GM12891 (cell line): ENCODE measurements at places on chromosomes 7 and 10.

DNA sequence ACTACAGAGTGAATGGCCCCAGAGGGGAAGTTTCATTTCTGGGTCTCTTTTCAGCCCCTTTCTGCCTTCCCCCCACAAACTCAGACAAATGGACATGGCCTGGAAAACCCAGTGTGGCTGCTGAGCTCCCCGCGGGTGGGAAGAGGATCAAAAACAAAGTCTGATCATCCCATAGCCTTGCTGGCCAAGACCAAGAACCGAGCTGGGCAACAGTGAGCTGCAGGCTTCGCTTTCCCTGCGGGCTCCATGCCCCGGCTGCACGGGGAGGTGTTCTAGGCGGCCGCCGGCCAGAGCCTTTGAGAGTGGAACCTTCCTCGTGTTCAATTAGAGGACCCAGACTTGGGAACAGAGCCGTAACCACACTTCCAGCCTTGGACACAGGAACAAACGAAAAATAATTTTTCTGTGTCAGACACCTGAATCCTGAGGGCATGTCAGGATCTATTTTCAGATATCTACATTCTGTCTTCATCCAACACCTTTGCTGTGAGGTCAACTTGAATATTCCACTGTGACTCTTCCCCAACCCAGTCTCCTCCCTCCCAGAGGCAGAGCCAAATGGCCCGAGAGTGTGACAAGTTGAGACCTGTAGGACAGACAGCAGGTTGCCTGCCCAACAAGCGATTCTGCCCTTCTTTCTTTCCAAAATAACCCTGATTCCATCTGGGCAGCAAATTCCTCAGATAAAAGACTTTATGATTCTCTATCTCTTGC lies 26.0 kb downstream of the WDR86 start:
- peak; percentile 15 for DNase-seq

GRCh38 chr10:102411341-102412255 lies 7.0 kb downstream of the PSD start:
- DNase-seq = no peak

GRCh38 chr10:128540128-128540762 lies 414.0 kb upstream of the MKI67 start:
- DNase-seq = peak; percentile 11

GRCh38 chr10:63757067-63757466 lies 235.9 kb downstream of the REEP3 start:
- DNase-seq = no peak

DNA sequence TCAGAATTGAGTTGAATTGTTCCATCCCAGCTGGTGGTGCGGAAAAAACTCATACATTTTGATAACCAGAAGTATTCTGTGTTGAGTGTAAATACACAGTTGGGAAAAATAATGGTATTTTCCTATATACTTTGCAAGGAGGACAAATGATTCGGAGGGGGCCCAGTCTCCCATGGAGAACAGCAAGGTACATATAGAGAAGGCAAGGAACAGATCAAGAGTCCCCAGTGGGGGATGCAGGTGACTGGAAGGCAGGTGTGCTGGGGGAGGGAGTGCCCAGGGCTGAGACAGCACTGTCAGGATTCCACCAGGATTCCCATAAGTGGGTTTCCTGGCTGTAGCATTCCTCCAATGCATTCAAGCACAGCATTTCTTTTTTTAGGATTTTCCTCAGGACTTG lies 10.8 kb upstream of the ADCY1 start:
- DNase-seq = no peak

GRCh38 chr7:42351316-42351935 lies 114.4 kb upstream of the GLI3 start:
- no peak for DNase-seq

GRCh38 chr7:142391191-142391992 lies 133.5 kb upstream of the PRSS58 start:
- no peak for DNase-seq

DNA sequence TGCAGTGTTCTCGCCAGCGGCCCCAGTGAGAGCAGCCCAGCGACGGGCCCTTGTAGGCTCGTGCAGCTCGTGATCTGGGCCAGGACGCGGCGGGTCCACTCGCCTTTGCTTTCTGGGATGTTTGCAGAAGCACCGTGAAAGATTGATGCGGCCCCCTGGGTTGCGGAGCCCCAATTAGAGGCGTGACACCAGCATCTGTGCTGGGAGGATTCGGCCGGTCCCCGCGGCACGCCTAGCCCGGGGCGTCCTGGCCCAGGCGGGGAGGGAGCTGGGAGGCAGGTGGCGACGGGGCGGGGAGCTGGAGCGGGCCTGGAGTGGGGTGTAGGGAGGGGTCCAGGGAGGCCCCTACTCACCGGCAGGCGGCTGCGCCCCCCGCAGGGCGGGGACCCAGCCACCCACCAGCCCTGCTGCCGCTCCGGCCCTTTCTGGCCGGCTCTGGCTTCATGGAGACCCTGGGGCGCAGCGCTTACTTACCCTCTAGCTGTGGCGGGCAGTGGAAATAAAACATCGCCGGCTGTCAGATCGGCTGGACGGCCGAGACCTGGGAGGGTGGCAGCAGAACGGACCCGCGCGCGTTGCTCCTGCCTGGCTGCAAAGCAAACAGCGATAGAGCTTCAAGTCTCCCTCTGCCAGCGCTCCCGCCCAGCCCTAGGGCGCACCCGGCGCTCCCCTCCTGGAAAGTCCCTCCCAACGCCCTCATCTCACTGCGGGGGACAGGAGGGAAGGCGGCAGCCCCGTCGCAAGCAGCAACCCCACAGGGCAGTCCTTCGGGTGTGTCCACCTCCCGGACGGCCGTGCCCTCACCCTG lies 752 bp downstream of the DRGX start:
- no peak for DNase-seq

DNA sequence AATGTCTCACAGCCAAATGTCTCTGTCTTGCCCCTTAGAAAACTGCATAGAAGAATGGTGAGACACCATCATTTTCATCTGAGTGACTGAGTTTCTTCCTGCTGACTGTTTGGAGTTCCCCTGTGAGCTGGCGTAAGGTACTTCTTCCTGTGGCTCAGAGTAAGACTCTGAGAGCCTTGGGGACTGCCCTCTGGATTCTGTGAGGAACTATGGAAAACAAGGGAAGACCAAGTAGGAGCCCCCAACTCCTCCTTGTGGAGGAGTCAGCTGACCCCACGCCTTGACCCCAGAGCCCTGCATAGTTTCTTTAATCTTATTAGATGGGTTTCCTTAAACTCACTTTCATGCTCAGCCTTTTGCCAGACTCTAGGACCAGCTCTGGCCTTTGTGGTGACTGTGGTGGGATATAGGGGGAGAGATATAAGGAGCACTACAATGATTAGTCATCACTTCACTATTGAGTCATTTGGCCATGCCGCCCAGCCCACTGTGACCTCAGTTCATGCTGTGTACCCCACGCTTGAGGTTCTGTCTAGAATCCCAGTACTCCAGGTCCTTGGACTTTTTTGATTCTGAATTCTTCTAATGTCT lies 51.8 kb upstream of the FAM133B start:
- DNase-seq = no peak

- no peak for DNase-seq
These were observed 30.0 kb upstream of the PRKAR2B start for GRCh38 chr7:107014387-107015023.

- DNase-seq = no peak
These were observed 4.8 kb upstream of the LFNG start for GRCh38 chr7:2514473-2515423.

- DNase-seq = peak; percentile 49
These were observed 488 bp downstream of the ARMC10 start for GRCh38 chr7:103075337-103075918.

DNA sequence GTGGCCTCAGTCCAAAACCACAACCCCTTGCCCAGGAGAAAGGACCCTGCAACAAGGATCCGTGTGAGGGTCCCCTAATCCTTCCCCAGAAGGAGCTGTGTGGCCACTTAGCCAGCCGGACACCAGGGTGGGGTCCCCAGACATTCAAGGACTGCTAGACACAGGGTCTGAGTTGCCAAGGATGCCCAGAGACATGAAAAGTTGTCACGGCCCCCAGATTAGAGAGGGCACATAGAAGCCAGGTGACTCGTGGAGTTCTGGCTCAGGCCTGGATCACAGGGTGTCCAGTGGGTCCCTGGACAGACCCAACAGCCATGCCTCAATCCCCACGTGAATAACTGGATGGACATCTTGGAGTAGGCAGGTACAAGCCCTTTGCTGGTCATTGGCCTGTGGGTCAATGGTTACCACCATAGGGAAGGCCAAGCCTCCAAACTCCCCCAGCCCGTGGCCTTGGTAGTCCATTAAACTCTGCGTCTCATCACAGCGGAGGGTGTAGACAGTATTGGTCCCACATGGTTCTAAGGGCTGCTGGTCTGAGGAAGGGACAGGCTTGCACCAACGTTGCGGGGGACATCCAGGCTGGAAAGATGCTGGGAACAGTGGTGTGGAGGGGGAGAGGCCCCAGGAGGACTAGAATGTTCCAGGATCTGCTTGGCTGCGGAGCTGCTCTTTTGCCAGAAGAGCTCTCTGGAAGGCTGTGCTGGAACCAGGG lies 205.9 kb upstream of the PPP2R2D start:
- DNase-seq = no peak

GRCh38 chr10:78283069-78283682 lies 249.5 kb downstream of the RPS24 start:
- no peak for DNase-seq

DNA sequence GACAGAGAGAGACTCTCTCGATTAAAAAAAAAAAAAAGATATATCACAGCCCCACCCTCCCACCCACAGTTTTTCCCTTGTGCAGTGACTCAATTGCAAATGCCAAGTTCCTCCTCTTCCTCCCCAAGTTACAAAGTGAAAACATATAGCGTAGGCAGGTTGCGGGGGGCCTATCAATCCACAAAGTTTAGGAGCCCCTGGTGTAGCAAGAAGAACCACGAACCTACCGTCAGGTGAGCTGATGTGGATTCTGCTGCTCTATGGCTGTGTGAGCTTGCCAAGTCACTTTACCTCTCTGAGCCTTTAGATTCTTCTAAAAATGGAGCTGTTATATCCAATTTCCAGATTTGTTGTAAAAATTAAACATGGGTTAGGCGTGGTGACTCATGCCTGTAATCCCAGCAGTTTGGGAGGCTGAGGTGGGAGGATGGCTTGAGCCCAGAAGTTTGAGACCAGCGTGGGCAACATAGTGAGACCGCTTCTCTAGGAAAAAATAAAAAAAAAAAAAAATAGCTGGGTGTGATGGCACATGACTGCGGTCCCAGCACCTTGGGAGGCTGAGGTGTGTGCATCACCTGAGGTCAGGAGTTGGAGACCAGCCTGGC lies 8.2 kb upstream of the RHBDD2 start:
- no peak for DNase-seq

GRCh38 chr7:138243430-138243829 lies 167.2 kb downstream of the AKR1D1 start:
- no peak for DNase-seq

GRCh38 chr10:18142151-18142550 lies 1.9 kb downstream of the CACNB2 start:
- DNase-seq = no peak

DNA sequence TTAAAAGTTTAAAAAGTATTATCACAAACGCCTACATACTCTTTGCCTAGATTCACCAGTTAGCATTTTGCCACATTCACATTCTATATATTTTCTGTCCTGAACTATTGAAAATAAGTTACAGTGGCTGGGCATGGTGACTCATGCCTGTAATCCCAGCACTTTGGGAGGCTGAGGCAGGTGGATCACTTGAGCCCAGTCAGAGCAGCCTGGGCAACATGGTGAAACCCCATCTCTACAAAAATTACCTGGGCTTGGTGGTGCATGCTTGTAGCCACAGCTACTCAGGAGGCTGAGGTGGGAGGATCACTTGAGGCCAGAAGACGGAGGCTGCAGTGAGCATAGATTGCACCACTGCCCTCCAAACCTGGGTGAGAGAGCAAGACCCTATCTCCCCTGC lies 5.3 kb downstream of the ARPC1A start:
- no peak for DNase-seq

DNA sequence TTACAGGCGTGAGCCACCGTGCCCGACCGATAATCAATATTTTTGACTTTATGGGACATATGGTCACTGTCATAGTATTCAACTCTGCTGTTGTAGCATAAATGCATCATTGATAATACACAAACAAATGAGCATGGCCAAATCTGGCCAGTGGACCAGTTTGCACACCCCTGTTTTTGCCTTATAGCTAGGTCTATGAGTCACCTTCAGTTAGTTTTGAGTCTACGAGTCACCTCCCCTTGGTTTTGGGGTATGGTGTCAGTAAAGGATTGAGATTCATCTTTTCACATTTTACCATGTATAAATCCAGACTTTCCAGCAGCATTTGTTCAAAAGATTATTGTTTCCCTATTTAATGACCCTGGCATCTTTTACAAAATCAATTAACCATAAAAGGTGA lies 362.5 kb upstream of the NRP1 start:
- no peak for DNase-seq

DNA sequence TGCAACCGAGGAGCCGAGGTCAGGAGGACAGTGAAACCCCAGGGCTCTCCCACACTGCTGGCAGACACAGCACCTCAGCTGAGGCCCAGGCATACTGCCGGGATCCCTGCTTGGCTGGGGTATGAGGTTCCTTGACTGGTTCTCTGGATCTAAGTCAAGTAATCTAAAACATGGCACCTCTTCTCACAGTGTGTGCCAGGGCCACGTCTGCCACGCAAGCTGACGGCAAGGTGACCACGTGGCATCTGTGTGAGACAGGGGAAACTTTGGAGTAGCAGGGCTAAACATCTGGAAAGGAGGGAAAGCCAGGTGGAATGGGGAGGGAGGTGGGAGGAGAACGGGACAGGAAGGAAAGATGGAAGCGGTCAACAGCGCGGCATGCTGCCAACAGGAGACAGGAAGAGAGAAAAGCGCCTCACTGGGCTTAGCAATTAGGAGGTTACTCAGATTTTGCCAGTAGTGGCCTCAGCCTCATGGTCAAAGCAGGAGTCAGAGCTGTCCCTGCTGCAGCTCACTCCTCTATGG lies 103.7 kb downstream of the CXCL12 start:
- no peak for DNase-seq

DNA sequence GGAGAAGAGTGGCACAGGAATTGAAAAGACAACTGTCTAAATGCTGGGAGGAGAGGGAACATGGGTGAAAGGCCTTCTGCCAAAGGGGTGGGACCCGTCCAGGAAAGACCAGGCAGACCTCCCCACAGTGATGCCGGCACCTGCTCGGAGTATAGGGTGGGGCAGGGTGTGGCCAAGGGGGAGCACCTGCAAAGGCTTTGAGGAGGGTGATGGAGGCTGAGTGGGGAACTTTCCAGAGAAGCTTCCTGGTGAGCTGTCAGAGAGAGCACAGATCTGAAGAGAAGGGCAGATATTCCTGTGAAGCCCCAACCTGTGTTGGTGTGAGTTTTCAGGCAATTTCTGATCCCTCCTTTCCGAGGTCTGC lies 263.4 kb upstream of the GRB10 start:
- no peak for DNase-seq

DNA sequence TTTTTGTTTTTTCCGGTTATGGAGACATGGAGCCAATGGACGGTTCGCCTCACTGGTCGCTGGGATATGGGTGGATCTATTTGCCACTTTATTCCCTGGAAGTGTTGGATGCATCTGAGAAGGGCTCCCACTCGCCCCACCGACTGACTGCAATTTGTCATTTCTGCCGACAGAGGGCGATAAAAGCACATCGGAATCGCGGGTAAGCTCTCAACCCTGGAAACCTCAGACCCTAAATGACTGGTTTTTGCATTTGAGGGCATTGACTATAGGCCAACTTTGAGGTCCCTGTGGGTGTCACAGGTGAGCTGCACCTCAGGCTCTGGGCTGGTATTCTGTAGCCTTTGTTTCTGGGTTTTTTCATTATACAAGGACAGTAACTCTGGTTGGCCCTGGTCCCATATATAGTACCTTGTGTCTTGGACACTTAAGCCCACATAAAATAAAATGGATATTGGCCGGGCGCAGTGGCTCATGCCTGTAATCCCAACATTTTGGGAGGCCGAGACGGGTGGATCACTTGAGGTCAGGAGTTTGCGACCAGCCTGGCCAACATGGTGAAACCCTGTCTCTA lies 11.9 kb upstream of the OPALIN start:
- DNase-seq = peak; percentile 61
